ENCODE measurements at places on chromosomes 2 and 18.

GRCh38 chr2:134253117-134253704 is 661 bp upstream of the MGAT5 start:
- DNase-seq = no peak

DNA sequence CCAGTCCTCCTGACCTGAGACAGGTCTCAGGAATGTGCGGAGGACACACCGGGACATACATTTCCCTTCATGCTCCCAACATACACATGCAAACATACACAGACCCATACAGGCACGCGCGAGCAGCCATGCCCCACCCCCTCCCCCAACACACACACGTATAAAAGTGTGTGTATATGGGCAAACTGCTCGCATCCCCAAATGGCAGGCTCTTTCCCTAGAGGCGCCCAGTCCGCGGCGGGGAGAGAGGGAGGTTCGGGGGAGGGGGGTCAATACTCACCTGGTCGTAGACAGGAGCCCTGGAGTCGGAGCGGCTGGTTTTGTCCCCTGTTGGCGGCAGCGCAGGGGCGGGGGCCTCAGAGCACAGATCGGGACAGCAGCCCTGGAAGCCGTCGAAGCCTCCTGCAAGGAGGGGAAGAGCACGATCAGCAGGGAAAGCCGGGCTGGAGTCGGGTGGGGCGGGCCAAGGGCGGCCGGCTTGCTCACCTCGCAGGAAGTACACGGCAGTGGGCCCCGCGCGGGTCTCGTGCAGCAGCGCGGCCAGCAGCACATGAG is 682 bp downstream of the DUSP2 start:
- DNase-seq = peak; percentile 28

GRCh38 chr2:132849118-132849517 is 179.1 kb upstream of the LYPD1 start:
- DNase-seq = no peak

- no peak for DNase-seq
Measured at GRCh38 chr18:11324956-11325882, 175.8 kb upstream of the PIEZO2 start.

DNA sequence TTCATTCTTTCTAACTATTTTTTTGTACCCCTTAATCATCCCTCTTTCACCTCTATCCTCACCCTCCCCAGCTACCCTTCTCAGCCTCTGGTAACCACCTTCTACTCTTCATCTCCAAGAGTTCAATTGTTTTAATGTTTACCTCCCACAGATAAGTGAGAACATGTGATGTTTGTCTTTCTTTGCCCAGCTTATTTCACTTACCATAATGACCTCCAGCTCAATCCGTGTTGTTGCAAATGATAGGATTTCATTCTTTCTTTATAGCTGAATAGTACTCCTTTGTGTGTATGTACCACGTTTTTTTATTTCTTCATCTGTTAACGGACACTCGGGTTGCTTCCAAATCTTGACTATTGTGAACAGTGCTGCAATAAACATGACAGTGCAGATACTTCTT is 22.1 kb upstream of the TMEM37 start:
- no peak for DNase-seq

- no peak for DNase-seq
Measured at GRCh38 chr2:176581557-176582165, 312.4 kb downstream of the MTX2 start.

DNA sequence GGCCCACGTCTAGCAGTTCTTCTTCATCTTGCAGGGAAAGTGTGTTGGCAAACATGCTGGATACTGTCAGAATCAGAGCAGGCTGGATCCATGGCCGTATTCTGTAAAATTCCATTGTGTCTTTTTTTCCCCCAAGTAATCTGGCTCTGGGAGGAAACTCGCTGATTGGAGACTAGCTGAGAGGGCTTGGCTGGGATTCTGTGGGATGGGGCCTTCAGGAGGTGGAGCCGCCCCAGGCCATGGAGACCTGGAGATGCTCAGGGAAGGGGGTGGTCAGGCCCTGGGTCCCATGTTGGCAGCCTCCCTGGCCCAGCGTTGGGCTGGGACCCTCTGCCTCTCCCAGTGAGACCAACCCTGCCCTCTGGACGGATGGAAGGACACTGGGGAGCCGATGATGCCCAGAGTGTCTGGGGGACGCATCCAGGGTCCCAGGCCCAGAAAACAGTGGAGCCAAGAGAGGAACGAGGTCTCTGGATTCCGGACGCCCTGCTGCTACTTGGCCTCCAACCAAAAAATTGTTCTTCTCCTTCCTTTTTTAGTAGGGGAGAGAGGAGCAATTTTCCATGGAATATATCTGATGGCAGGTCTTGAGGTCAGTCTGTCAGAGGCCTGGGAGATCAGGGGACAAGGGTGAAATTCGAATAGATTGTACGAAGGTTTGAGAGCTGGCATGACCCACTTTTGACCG is 114.5 kb downstream of the AGAP1 start:
- DNase-seq = no peak

DNA sequence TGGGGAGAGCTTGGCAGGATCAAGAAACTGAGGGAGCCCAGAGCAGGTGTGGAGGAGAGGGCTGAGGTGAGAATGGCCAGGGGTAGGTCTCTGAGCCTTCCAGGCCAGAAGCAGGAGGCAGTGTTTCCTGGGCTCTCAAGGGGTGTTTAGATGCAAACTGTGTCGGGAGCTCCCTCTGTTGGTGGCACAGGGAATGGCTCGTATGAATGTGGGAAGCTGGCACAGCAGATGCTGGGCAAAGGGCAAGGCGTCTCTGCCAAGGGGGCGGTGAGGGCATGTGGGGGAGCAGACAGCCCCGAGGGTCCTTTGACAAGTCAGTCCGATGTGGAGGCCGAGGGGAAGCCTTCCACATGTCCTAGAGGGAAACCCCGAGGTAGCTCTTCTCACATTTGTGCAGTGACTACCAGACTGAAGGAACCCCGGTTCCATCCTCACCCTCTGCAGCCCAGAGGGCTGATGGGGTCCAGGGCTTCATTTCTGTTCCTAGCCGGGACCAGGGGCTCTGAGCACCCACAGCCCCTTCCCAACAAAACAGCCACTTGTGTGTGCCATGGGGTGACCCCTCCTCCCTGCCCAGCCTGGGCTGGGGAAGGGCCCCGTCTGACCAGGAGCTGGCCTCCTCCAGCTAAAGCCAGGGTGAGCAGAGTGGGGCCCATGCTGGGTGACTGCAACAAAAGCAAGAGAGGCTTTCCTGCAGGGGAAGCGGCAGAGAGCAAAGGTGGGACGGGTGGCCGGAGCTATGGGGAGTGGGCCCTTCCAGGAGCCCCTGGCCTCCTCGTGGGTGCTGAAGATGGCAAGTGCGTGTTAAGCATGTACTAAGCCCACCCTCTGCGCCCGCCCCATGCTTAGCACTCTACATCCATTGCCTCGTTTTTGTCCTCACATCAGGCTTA is 103.4 kb downstream of the SEPTIN10 start:
- DNase-seq = peak; percentile 62

GRCh38 chr18:62420151-62420512 is 95.0 kb downstream of the TNFRSF11A start:
- DNase-seq = no peak

- DNase-seq = no peak
Measured at GRCh38 chr2:111679202-111679601, 204.8 kb downstream of the ANAPC1 start.

GRCh38 chr2:88903749-88904353 is 212.4 kb downstream of the RPIA start:
- DNase-seq = no peak

DNA sequence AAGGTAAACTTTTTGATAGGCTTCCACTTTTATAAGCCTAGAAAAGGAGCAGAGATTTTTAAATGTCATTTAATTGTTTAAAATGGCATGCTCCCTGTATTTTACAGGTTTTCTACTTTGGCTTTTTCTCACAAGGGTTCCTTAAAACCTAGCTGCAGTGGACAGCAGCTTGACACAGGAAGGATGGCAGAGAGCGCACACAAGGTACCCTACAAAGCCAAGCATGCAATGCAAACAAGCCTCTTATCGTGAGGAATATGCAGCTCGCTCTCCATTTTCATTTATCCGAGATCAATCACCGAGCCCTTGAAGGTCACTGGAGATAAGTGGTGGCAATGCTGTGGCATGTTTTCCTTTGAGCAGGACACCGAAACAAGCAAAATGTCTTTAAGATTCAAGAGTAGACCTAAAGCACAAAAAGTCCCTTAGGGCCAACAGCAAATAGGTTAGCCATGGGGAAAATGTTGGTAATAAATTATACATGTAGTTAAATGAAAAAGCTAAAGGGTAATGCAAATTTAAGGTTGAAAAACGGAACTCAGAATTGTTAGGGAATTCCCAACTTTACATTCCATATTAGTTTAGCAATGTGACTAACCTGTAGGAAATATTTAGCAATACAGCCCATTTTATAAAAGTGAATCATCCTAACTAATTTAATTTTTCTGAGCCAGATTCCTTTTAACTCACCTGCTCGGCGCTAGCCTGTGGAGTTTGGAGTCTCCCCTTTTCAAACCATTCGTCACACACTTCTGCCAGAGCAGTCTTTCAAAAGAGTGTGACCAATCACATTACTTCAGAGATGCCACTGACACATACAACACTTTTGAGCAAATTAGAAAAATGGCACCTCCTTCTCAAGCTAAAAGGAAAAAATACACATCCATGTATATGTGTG is 337.9 kb upstream of the PKDCC start:
- no peak for DNase-seq

GRCh38 chr2:174597345-174598047 is at the start of gene WIPF1:
Gene WIPF1, minus strand, starts transcription at chr2:174597804. Its CDS starts 12,231 bp downstream, at chr2:174585573.
- peak; percentile 79 for DNase-seq

DNA sequence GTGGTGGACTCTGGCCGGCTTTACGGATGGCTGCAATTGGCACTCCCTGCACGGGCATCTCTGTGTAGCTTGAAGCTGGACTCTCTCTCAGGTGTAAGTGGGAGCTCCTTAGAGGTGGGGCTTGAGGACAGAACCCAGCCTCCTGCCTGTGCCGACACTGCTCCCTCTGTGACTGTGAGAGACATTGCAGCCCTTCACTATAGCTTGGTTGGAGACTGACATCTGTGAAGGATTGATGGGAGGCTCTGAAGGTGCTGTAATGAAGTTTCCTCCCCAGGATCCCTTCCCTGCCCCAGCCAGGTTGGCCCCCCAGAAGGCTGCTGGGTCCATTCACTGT is 166.7 kb downstream of the SH3RF3 start:
- DNase-seq = no peak

GRCh38 chr2:174007010-174007409 is 41.8 kb upstream of the SP3 start:
- no peak for DNase-seq

GRCh38 chr2:232772531-232772930 is 3.8 kb downstream of the KCNJ13 start:
- DNase-seq = peak; percentile 3

GRCh38 chr2:101759162-101759561 is 61.7 kb downstream of the MAP4K4 start:
- no peak for DNase-seq

- no peak for DNase-seq
Measured at GRCh38 chr2:189022492-189022891, 48.3 kb downstream of the COL3A1 start.

- DNase-seq = no peak
Measured at GRCh38 chr2:133363884-133364283, 204.4 kb downstream of the NCKAP5 start.

DNA sequence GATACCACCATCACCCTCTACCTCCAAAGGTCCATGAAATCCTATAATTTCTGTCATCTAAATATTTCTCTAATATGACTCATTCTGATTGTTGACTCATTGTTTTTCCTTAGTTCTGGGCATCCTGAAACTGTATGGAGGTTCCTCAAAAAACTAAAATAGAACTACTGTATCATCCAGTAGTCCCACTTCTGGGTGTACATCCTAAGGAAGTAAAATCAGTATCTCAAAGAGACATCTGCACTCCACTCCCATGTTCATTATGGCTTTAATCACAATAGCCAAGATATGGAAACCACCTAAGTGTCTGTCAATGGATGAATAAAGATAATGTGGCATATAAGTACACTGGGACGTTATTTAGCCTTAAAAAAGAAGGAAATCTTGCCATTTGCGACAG is 125.8 kb upstream of the MYO3B start:
- no peak for DNase-seq

GRCh38 chr2:185137700-185138099 is 539.4 kb downstream of the ZNF804A start:
- DNase-seq = no peak

GRCh38 chr2:98882971-98883779 is 52.9 kb downstream of the CRACDL start:
- no peak for DNase-seq

- DNase-seq = no peak
Measured at GRCh38 chr2:26590508-26590907, 50.7 kb downstream of the CIB4 start.
